Mesenchymal stem cell (in vitro differentiated cells and primary cell): ENCODE measurements at places on chromosomes 7 and 10.

DNA sequence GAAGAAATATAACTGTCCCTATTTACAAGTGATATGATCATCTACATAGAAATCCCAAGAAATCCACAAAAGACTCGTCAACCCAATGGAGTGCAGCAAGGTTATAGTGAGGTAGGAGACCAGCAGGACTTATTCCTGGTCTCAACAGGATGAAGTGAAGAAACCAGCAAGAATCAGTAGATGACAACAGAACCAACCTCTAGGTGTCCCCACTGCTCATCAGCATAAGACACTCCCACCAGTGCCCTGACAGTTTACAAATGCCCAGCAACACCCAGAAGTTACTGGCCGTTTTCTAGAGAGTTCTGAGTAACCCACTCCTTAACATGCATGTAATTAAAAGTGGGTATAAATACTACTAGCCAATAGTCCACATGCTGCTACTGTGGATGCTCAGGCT is 470.5 kb upstream of the LRRTM3 start:
- DNase-seq, result no peak

DNA sequence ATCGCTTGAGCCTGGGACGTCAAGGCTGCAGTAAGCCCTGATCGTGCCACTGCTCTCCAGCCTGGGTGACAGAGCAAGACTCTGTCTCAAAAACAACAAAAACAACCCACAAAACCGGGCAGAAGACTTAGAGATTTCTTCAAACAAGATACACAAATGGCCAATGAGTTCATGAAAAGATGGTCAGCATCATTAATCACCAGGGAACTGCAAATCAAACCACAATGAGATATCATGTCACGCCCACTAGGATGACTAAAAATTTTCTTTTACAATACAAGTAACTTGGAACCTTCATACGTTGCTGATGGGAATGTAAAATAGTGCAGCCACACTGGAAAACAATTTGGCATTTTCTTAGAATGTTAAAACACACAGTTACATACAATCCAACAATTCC is 77.3 kb upstream of the GRID1 start:
- DNase-seq, result peak; percentile 8

- no peak for DNase-seq
Observed at GRCh38 chr7:114444196-114444595, 29.6 kb downstream of the FOXP2 start.

- DNase-seq, result no peak
Observed at GRCh38 chr10:129912166-129912917, 51.7 kb downstream of the EBF3 start.

DNA sequence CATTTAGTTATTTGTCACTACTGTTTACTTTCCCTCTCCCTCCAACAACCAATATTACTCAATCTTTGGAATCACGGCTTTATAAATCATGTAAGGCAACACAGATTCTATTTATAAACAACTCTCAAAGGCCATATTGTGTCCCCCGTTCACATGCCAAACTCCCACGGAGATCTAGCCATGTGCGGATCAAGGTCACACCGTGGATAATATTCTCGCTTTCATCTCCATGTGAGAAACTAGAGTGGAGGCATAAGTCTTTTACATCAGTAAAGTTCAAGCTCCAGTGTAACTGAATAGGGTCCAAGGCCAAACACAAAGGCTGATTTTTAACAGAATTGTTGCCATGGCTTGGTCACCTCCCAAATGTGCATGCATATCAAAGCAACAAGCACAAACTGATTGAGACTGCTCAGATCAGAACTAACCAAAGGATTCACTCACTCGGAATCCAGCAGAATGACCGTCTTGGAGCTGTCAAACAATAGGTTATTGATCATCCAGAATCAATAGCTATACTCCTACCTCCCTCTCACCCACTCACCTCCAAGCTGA is 569.5 kb upstream of the LRRN3 start:
- no peak for DNase-seq

DNA sequence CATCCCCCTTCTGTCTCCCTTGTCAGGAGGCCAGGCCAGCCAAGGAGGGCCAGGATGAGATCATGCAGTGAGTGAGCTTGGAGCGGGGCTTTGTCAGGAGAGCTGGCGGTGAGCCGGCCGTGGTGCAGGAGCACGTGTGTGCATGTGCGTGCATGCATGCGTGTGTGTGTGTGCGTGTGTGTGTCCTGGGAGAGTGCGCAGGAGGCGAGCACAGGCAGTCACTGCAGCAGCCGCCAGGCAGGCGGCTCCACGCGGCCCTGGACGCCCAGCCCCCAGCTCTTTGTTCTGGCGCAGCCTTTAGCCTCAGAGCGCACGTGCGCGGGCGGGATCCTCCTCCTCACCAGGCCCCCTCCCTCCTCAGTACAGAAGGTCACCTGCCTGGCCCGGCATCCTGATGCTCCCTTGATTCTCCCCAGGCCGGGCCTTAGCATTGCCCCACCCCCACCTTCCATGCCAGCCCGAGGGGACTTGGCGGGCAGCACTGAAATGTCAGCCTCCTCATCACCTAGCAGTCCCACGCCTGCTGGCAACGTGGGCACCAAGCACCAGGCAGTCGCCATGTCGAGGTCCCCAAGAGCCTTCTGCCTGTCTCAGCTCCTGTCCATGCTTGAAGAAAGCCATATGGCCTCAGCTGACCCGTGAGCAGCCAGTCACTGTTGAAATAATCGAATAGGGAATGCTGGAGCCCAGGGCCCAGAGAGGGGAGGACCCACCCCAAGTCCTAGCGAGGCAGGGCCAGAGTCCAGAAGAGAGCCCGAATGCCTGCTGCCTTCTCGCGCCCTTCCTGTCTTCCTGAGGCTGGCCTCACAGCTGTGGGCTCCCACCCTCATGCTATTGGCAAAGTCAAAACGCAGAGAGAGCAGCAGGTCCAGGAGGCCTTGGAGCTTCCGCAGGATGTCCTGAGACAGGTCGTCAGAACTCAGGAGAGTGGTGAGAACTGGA is 125.9 kb upstream of the PPIF start:
- DNase-seq, result peak; percentile 62

DNA sequence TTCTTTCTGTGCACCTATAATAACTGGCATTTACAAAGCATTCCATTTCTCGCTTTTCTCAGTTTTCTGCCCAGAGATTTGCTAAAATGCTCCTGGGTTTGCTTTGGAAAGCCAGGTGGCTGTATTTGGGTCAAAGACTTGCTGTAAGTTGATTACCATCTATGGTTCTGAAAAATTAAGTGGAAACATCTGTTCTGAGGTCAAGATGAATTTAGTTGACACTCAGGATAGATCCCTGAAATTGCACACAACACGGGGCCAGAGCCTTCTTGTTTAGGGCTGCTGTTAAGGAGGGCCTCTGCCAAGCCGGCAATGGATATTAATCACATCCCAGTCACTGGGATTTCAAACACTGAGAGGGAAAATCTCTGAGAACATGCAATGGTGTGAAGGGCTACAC is 111.6 kb upstream of the GLI3 start:
- no peak for DNase-seq

DNA sequence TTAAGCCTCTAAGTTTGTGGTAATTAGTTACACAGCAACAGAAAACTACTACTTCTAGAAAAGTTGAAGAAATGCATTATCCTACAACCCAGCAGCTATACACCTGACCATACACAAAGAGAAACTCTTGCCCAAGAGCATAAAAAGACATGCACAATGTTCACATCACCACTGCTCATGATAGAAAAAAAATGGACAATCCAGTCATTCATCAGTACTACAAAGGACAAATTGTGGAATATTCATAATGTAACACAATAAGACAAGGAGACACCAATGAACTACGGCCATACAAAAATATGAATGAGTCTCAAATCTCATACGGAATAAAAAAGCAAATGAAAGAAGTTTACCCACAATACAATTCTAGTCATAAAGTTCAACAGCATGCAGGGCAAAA is 87.4 kb downstream of the ZFAND4 start:
- no peak for DNase-seq

DNA sequence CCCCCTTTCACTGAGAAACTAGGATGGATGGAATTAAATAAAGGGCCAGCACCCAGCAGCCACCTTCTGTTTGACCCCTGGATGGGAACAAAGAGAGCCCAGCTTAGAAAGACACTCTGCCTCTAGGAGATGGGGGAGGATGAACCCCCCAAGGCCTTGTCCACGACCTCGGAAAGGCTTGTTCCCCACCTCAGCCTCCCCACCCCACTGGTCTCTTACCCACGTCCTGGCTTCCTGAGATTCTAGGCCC is 9.7 kb downstream of the ITPRIP start:
- no peak for DNase-seq

DNA sequence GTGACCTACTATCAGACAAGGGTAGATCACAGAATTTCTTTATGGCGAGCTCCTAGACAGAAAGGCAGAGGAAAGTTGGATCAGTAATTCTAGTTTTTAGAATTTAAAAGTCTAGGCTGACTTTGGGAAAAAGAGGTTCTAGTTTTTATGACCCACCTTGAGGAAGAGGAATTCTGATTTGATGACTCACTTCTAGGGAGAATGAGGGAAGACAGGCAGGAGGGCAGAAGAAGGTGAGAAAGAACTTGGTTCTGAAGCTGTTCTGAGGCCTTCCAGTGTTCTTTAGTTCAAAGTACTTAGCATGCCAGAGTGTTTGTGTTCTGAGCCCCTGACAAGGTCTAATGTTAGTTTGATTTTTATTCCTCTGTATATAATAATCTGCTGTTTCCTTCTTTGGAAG is 97.2 kb downstream of the PODXL start:
- DNase-seq, result no peak

DNA sequence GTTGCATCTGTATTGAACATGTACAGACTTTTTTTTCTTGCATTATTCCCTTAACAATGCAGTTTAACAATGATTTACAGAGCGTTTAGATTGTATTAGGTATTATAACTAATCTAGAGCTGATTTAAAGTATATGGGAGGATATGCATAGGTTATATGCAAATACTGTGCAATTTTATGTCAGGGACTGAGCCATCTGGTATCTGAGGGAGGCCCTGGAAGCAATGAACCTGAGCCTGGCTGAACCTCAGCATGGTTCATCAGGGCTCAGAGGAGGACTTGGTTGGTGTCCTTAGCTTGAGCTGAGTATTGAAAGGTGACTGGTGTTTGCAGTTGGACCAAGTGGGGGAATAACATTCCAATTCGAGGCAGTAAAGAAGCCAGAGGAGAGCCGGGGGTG is 4.8 kb downstream of the ADCK2 start:
- DNase-seq, result no peak

DNA sequence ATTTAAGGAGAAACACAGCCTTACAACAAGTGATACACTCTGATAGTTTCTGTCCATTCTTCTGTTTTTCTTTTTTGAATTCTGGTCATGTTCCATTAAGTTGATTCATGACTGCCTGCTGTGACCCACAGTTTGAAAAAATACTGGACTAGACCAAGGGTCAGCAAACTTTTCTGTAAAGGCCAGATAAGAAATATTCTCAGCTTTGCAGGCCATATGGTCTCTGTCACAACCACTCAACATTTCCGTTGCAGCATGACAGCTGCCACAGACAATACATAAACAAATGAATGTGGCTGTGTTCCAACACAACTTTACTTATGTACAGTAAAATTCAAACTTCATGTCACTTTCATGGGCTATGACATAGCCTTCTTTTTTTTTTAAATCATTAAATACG is 156.7 kb downstream of the PLXNA4 start:
- peak; percentile 74 for DNase-seq

DNA sequence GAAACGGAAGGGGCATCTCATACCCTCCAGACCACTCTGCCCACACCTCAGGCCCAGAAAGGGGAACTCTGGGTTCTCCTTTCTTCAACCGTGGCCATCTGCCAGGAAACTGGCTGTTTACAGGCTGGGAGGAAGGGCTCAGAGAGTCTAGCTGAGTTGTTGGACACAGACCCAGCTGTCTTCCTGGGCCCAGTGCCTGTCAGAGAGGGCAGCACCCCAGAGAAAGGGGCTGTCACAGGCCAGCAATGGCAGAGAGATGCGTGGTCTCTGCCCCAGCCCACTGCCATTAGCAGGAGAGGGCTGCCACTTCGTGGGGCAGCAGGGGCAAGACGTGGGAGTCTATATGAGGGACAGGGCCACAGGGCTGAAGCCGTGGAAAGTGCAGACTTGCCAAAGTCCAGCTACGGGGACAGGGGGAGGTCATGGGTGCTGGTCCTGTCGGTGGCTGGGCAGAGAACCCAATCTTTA is 11.0 kb downstream of the GRID1 start:
- no peak for DNase-seq

DNA sequence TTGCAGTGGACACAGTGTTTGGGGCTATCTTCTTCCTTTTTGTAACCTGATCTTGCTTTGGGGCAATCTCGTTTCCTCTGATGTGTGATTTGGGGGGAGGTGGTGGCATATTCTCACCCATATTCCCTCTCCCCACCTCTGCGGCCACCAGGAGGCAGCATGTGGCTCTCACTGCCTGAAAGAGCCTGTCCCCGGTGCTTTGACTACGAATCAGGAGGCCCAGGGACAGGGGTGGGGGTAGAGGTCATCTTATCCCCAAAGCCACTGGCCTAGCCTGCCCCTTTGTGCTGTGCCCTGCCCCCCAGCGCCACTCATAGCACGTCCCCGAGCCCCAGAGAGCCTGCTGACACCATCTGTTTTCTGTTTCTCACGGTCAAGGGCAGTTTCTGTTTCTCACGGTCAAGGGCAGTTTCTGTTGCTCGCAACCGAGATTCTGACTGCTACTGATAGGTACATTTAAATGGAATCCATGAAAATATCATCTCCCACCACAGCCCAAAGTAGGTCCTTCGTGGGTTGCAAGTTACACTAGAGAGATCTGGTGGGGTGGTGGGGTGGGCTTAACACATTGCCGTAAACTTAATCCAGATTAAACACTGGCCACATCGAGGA is 28.2 kb downstream of the PHYH start:
- DNase-seq, result peak; percentile 4

GRCh38 chr7:131100357-131101054 is 227.2 kb upstream of the MKLN1 start:
- DNase-seq, result no peak

GRCh38 chr7:73521636-73522104 is 423 bp downstream of the BAZ1B start:
- peak; percentile 61 for DNase-seq

GRCh38 chr7:149851449-149851848 is 13.3 kb downstream of the ZNF862 start:
- no peak for DNase-seq

- DNase-seq, result peak; percentile 82
Observed at GRCh38 chr10:21364196-21365114, 161.0 kb downstream of the SKIDA1 start.

DNA sequence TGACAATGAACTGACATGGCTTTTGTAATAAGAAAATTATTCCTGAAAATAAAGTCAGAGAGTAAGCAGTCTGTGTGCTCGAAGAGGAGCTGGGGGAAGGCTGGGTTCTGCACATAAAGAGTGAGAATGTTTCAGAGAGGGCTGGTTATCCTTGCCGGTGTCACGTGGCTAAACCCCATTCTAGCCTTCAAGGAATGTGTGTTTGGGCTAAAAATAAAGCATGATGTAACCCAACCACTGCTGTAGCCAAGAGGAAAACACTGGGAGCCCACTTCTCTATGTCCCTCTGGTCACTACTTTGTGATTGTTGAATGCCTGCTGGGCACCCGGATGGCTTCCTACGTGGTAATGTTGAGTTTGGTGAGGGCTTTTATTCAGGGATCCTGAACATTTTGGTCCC is 23.5 kb downstream of the WDFY4 start:
- DNase-seq, result peak; percentile 31
